Fibroblast of skin of scalp (primary cell): ENCODE measurements at places on chromosomes 1 and 21.

DNA sequence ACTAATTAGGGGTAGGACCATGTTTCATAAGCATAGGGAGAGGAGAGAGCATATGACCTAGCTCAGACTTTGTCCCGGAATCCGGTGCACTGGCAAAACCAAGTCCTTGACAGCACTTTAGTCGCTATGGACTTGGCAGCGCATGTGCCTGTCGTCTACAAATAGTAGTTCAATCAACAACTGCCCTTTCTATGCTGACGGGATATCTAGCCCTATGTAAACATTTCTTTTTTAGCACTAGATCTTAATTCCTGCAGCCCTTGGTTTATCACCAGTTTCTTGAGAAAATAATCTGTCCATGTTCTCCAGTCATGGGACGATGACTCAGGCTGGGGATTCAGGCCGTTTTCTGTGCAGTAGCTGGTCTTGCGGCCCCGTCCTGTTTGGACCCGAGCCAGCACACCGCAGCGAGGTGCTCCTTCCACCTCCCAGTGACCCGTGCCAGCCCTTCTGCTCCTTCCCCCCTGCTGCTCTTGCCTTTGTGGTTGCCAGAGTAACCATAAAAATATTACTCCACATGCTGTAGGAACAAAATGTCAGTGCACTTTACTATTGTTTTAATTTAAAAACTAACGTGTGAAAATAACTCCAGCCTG is 8.6 kb upstream of the MT1HL1 start:
- peak; percentile 2 for DNase-seq

DNA sequence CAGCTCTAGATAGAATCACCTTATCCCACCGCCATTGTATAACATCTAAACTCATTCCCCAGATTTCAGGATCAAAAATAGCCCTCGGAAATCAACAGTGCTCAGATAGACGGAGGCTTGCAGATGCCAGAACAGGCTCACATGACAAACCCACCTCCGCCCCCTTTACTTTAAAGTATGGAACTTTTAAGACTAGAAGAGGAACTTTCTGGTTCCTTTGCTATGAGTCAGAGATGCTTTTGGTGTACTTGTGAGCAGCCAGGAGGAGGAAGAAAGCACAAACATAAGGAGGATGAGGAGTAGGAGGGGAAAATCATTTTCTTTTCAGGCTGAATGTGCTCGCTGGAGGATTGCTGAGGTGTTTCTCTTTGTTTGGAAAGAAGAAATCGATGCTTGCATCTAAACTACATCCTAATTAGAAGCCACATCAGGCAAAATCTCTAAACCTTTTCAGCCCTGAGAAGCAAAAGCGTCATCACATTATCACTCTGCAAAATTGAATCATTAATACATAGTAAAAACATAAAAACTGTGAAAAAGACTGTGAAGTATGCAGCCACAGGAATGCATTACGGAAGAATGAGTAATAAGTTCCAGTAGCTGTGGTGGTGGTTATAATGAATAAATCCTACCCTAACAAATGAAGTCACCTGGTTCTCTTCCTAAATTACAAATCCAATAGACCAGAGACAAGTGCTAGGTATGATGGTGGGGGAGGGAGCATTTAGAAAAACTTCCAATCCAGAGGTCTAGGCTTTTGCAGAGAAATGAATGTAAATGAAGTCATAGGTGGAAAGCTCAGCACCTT is 251.3 kb downstream of the KCNH1 start:
- DNase-seq: peak; percentile 86

- DNase-seq: peak; percentile 88
Measured at GRCh38 chr1:24321697-24322469, 2.7 kb downstream of the GRHL3 start.

GRCh38 chr21:45991606-45992300 is 10.2 kb downstream of the COL6A1 start:
- peak; percentile 11 for DNase-seq

DNA sequence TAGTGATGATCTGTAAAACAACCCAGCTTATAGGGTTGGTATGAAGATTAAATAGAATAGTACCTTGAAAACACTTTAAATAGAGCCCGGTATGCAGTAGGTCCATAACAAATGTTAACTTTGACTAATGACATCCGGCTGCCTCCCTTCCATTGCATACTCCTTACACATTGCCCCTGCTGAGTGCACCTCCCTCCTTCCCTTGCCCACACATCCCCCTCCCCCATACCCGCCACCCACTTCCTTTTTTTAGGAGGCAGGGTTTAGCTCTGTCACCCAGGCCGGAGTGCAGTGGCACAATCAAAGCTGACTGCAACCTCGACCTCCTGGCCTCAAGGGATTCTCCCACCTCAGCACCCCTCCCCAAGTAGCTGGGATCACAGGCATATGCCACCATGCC is 24.4 kb upstream of the ZC3H12A start:
- DNase-seq: peak; percentile 26

DNA sequence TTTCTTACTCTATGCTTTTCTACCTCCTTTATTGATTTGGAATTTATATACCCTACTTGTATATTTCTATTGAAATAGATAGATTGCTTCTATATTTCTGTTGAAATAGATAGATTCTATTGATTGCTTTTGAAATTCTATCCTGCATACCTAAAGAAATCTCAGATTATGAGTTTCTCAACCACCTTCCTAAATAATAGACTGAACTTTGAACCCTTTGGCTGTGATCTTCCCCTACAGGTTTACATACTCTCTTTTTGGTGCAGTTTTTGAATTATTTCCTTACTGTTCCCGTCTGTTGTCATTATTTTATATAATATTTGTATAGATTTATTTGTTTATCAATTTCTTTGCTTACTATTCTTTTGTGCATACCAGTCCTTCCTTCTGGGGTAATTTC is 20.4 kb upstream of the CSF3R start:
- DNase-seq: no peak

DNA sequence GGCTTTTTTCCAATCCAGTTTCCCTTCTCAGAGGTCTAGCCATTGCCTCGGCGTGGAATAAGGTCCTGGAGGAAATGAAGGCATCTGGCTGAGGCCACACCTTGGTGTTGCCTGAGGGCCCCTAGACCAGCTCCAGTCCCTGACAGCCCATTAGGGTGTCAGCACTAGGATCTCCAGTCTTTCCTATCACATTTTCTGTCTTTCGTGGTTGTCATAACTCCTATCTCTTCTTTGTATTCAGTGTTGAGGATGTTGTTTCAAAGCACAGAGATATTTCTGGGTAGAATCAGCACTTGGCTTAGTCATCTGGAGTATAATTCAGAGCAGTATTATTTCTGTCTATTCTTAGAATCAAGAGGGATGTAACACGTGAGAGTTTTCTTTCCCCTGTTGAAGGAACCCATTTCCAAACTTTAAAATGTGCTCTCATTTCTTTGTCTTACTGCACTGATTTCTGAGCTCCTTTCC is 844.3 kb downstream of the KCNT2 start:
- DNase-seq: peak; percentile 3

- peak; percentile 82 for DNase-seq
Measured at GRCh38 chr1:60133848-60134247, 60.3 kb upstream of the C1orf87 start.

DNA sequence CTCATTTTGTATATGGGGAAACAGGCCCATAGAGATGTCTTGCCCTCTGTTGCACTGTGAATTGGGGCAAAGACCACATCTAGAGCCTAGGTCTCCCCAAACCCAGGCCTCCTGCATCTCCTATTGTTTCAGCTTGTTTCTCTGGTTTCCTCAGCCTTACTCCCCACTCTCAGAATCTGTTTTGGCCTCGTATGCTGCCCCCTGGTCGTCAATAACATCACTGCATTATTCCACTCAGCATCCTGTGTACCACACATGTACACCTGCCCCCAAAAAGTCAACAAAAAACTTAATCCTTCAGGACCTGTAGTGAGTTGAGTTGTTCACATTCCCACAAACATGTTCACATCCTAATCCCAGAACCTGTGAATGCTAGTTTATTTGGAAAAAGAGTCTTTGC is 184.8 kb downstream of the BRINP2 start:
- DNase-seq: peak; percentile 26

- no peak for DNase-seq
Measured at GRCh38 chr1:207581496-207582153, 63.3 kb upstream of the CR1L start.

DNA sequence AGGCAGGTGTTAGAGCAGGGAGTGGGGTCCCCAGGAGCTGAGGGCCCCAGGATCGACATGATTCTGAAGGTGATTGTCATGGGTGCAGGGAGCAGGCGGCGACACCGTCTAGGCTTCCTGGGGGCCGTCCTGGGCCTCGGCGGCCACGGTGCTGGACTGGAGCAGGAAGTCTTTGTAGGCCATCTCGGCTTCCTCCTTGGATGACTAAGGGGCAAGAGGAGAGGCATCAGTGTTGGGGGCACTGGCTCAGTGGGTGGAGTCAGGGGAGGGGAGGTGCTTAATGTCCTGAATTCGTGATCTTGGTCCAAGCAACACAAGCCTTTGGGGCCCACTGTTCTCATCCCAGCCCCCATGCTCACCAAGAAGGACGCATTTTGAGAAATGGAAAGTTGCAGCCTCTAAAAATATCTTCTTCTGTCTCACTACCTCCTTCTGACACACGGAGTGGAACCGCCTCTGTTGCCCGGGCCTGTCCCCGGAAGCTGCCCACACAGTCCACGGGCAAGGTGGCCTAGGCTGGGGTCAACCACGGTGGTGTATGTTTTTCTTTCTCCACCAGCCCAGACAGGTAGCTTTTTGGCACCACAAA is 8.6 kb upstream of the FCMR start:
- DNase-seq: no peak

DNA sequence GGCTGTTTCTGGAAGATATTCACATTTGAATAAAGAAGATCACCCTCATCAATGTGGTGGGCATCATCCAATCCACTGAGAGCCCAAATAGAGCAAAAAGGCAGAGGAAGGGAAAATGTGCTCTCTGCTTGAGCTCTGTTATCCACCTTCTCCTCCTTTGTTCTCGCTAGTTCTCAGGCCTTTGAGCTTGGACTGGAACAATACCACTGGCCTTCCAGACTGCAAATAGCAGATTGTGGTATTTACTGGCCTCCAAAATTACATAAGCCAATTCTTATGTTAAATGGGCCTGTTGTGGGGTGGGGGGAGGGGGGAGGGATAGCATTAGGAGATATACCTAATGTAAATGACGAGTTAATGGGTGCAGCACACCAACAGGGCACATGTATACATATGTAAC is 219.3 kb downstream of the C1orf94 start:
- no peak for DNase-seq

GRCh38 chr1:162056043-162056442 is 13.4 kb upstream of the NOS1AP start:
- DNase-seq: peak; percentile 71

DNA sequence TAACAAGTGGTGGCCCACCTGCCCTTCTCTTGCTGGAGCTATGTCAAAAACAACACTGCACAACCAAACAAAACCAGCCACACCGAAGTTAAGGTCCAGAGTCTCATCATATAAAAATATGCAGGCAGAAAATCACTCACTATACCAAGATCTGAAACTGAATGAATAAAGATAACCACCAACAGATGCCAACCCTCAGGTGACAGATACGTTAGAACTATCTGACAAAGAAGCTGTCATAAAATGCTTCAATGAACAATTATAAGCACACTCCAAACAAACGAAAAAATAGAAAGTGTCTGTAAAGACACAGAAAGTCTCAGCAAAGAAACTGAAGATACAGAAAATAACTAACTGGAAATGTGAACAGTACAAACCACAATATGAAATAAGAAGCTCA is 14.0 kb downstream of the ZNF496 start:
- no peak for DNase-seq

DNA sequence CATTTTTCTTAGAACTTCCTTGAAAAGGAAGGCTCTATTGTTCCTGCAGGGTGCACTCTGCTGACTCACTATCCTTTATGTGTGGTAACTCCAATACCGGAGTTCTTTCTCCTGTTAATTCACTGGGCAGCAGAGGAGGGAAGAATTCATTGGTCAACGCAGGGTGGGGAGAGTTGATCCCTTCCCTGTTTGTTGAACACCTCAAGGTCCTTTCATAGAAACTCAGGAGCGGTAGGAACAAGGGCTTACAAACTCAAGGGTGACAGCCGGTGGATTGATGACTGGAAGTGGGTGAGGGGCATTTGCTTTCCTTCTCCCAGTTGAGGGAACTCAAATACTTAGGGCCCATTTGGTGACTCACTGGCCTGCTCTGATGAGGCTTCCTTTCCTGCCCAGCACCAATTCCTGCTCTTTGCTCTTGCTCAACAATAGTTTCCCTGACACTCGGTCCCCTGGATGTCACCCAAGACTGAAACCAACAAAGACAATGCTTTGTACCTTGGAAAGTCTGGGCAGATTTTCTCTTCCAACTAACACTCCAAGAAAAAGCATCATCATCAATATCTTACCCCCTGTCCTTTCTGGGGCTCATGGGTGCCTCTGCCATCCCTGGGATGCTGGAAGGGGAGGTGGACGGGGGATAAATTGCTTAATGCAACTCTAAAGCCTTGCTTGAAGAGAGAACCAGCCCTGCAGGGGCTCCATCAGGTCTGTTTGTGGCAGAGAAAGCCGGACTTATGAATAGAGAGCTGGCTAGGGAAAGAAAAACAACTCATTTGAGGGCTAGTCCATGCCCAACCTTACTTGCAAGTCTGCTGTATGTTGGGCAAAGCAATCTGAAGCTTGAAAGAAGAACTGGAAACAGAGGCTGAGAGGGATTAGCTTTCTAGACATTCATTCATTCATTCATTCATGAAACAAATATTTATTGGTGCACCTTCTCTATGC is 9.3 kb downstream of the SLC26A9 start:
- DNase-seq: peak; percentile 74

- DNase-seq: no peak
Measured at GRCh38 chr1:58307431-58307830, 239.1 kb downstream of the OMA1 start.

- no peak for DNase-seq
Measured at GRCh38 chr1:207821464-207822045, 69.7 kb downstream of the CD46 start.

- DNase-seq: no peak
Measured at GRCh38 chr1:106677721-106678120, 378.8 kb upstream of the PRMT6 start.

- no peak for DNase-seq
Measured at GRCh38 chr1:92937731-92938130, 23.5 kb downstream of the DIPK1A start.

DNA sequence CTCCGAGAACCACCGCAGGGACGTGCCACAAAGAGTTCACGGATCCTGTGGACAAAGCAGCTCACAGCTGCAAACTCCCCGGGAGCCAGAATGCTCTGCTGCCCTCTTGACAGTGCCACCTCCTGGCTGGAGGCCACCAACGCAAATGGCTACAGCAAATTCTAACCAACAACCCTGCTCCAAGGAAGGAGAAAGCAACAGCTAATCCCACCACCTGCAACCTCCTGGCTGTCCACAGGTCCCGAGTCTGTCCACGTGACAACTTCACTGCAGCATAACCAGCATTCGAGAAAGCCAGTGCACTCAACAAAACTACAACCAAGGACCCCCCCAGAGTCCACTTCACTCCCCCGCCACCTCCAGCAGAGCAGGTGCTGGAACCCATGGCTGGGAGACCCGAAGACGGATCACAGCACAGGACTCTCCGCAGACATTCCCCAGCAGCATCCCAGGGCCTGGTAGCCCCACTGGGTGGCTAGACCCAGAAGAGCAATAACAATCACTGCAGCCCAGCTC is 17.3 kb downstream of the POFUT2 start:
- no peak for DNase-seq

- DNase-seq: no peak
Measured at GRCh38 chr21:31479222-31479621, 135.2 kb upstream of the TIAM1 start.

- no peak for DNase-seq
Measured at GRCh38 chr1:5927506-5928370, 64.5 kb downstream of the NPHP4 start.
